ENCODE measurements at places on chromosomes 12 and 14. TPM values are rescaled to one million over a fixed set of nuclear protein-coding genes. Genes with fewer than 3 reads are reported as not detected.
A peak's percentile ranks its signal among the peaks of the same experiment; 100 is the strongest.

LRP1 gene
- total RNA-seq = 14.8 TPM

RPL10L gene
- total RNA-seq = not detected

DPF3 gene
- total RNA-seq = not detected

CD163 gene
- total RNA-seq = not detected

SALL2 gene
- 3.0 TPM for total RNA-seq

AQP6 gene
- not detected for total RNA-seq

CCDC177 gene
- not detected for total RNA-seq

FOXG1 gene
- not detected for total RNA-seq

GRCh38 chr12:70154960-70155589 lies 88.2 kb upstream of the CNOT2 start:
- no peaks in the 10 kb centered on the region for H3K36me3 ChIP-seq
- no peak overlapping the region for H3K4me3 ChIP-seq
- H3K27me3 ChIP-seq = no peaks in the 10 kb centered on the region
- H3K27ac ChIP-seq = no peak overlapping the region

GRCh38 chr14:31902002-31902401 lies 175.1 kb upstream of the ARHGAP5 start:
- H3K27me3 ChIP-seq = no peaks in the 10 kb centered on the region
- no peak for DNase-seq
- H3K36me3 ChIP-seq = no peaks in the 10 kb centered on the region
- H3K4me3 ChIP-seq = no peak overlapping the region
- no peaks in the 10 kb centered on the region for H3K4me1 ChIP-seq

DNA sequence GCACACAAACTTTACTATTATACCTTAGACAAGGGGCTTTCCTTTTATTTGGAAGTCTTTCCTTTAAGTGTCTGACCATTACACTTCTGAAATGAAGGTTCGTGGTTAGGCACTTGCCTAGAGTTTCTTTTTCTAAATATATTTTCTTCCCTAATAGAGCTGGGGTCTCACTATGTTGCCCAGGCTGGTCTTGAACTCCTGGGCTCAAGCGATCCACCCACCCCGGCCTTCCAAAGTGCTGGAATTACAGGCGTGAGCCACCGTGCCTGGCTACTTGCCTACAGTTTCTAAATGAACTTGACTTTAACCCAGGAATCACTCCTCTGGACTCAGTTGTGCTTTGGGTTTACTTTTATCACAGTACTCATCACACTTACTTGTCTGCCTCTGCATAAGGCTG lies 57.6 kb downstream of the PEBP1 start:
- H3K4me3 ChIP-seq = no peak overlapping the region
- peaks cover 10% of the 10 kb centered on the region for H3K36me3 ChIP-seq
- no peaks in the 10 kb centered on the region for H3K4me1 ChIP-seq
- no peaks in the 10 kb centered on the region for H3K27me3 ChIP-seq
- no peak overlapping the region for H3K27ac ChIP-seq

- no peak overlapping the region for H3K27ac ChIP-seq
- no peaks in the 10 kb centered on the region for H3K36me3 ChIP-seq
- no peaks in the 10 kb centered on the region for H3K27me3 ChIP-seq
- H3K4me1 ChIP-seq = no peaks in the 10 kb centered on the region
- no peak overlapping the region for H3K4me3 ChIP-seq
Measured at GRCh38 chr14:65396082-65396910, 16.2 kb upstream of the FUT8 start.

DNA sequence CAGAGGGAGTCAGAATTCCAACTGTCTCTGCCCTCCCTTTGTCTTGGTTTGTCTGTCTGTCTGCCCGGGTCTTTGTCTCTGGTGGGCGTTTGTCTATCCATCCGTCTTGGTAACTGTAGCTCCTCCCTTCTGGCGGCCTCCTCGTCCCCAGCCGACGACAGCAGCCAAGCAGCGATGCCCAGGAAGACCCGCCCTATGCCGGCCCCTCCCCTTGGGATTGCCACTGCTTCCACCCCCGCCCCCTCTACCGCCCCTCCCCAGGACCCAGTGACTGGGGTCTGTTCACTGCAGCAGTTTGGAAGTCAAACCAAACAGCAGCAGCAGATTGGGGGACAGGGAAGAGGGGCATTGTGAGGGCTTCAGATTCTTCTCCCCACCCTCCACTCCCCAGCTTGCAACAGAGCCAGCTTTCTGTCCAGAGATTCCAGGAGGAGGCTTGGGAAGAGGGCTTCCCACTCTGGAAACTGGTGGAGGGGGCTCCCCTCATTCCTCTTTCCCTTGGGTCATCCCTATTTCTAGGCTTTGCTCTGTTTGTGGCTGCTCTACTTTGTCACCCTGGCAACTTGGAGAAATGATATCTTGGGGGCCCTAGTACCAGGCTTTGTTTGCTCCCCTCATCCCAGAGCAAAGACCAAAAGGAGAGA lies 2.4 kb upstream of the RARG start:
- peaks cover 45% of the 10 kb centered on the region for H3K4me1 ChIP-seq
- DNase-seq = no peak
- H3K27ac ChIP-seq = no peak overlapping the region
- H3K27me3 ChIP-seq = no peaks in the 10 kb centered on the region
- H3K36me3 ChIP-seq = no peaks in the 10 kb centered on the region

GRCh38 chr14:65261946-65262345 lies 150.6 kb upstream of the FUT8 start:
- DNase-seq = no peak
- H3K36me3 ChIP-seq = no peaks in the 10 kb centered on the region
- H3K27me3 ChIP-seq = no peaks in the 10 kb centered on the region
- H3K27ac ChIP-seq = no peak overlapping the region
- H3K4me1 ChIP-seq = no peaks in the 10 kb centered on the region

- peaks cover 24% of the 10 kb centered on the region for H3K36me3 ChIP-seq
- peaks cover 42% of the 10 kb centered on the region for H3K4me1 ChIP-seq
- H3K4me3 ChIP-seq = no peak overlapping the region
Measured at GRCh38 chr12:54409267-54409666, 9.8 kb downstream of the ITGA5 start.

GRCh38 chr12:12454315-12454714 lies 97.4 kb downstream of the BORCS5 start:
- no peak for DNase-seq
- H3K27ac ChIP-seq = no peak overlapping the region
- H3K4me3 ChIP-seq = no peak overlapping the region
- H3K4me1 ChIP-seq = no peaks in the 10 kb centered on the region
- H3K27me3 ChIP-seq = no peaks in the 10 kb centered on the region

DNA sequence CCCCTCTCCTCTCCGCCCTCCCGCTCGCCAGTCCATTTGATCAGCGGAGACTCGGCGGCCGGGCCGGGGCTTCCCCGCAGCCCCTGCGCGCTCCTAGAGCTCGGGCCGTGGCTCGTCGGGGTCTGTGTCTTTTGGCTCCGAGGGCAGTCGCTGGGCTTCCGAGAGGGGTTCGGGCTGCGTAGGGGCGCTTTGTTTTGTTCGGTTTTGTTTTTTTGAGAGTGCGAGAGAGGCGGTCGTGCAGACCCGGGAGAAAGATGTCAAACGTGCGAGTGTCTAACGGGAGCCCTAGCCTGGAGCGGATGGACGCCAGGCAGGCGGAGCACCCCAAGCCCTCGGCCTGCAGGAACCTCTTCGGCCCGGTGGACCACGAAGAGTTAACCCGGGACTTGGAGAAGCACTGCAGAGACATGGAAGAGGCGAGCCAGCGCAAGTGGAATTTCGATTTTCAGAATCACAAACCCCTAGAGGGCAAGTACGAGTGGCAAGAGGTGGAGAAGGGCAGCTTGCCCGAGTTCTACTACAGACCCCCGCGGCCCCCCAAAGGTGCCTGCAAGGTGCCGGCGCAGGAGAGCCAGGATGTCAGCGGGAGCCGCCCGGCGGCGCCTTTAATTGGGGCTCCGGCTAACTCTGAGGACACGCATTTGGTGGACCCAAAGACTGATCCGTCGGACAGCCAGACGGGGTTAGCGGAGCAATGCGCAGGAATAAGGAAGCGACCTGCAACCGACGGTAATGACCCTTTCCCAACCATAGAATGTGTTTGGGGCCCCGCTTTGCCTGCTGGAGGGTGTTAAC lies 615 bp downstream of the CDKN1B start:
- H3K4me1 ChIP-seq = peaks cover 35% of the 10 kb centered on the region
- DNase-seq = peak; percentile 22
- peaks cover 36% of the 10 kb centered on the region for H3K36me3 ChIP-seq

DNA sequence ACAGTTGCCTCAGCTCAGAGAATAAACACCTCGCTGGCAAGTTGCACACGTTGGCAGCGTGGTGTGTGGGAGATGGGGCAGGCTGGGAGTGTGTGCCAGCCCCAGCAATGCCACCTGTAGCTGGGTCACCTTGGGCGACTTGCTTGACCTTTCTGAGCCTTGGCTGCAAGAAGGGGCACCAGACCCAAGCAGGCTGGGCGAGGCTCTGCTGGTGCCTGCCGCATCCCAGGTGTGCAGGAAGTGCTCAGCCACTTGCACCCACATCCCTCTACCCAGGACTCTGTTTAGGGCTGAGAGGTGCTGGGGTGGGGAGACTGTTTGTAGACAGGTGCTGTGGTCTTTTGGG lies 629 bp downstream of the FAM181A start:
- H3K27ac ChIP-seq = no peak overlapping the region
- no peak for DNase-seq
- no peaks in the 10 kb centered on the region for H3K4me1 ChIP-seq
- no peaks in the 10 kb centered on the region for H3K27me3 ChIP-seq
- H3K4me3 ChIP-seq = no peak overlapping the region
- no peaks in the 10 kb centered on the region for H3K36me3 ChIP-seq

DNA sequence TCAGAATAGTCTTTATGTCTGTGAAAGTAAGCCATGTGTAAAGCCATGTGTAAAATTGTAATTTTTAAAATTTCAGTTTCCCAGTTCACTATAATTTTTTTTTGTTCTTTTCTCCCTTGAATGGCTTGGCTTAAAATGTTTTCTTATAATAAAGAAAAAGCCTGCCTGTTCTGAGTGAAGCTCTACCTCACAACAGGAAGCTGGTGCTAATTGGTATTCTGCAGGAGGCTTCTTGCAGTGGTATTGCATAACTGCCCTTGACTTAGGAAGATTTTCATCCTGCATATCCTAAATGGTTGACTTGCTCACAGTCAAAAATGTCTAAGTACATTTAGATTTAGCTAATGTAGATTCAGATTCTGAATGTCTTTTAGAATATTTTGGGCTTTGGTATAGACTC lies 49.5 kb downstream of the ATP2A2 start:
- no peak overlapping the region for H3K27ac ChIP-seq
- H3K36me3 ChIP-seq = peaks cover 29% of the 10 kb centered on the region
- DNase-seq = no peak
- no peaks in the 10 kb centered on the region for H3K27me3 ChIP-seq
- H3K4me3 ChIP-seq = no peak overlapping the region

DNA sequence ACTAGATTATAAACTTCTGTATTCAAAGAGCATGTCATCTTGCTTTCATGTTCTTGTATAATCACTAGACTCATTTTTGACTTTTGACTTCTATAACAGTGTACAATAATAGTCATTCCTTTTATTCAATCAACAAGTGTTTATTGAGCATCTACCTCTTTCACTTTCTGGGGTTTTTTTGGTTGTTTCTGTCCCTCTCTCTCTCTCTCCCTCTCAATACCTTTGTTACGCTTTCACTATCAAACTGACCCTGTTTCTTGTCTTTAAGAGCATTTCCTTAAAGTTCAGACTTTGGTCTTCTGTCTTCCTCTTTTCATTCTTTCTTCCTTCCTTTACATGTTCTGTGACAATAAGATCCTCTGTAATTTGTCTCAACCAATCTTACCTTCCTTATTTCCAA lies 49.5 kb downstream of the GPR137C start:
- no peaks in the 10 kb centered on the region for H3K36me3 ChIP-seq
- no peak overlapping the region for H3K27ac ChIP-seq
- DNase-seq = no peak
- H3K4me1 ChIP-seq = no peaks in the 10 kb centered on the region

- H3K4me3 ChIP-seq = no peak overlapping the region
- no peak for DNase-seq
- H3K4me1 ChIP-seq = no peaks in the 10 kb centered on the region
Measured at GRCh38 chr12:48279601-48280000, 71.1 kb downstream of the ZNF641 start.

DNA sequence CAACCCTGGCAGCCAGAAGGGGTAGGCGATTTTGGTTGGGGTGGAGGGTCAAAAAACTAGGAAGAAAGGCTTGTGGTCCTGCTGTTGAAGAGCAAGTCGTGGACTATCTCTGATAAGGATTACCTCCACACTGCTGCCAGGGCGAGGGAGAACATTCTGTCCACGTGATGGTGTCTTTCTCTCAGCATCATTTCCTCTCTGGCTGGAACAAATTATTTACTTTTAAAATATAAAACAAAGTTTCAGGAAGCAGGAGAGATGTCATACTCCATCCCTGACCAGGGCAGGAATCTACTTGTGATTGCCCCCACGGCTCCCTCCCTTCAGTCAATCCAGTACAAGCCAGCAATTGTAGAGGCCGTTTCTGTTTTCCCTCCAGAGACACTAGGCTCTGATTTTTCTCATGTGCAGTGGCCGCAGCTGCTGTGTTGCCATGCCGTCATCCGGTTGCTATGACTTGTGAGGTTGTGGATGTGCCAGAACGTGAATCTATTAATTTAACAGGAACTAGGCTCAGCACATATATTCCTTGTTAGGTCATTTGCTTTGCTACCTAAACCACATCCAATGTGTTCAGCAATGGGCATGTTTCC lies 61.5 kb upstream of the PTGR2 start:
- no peaks in the 10 kb centered on the region for H3K36me3 ChIP-seq
- no peaks in the 10 kb centered on the region for H3K27me3 ChIP-seq
- no peak overlapping the region for H3K4me3 ChIP-seq
- no peak for DNase-seq
- H3K27ac ChIP-seq = no peak overlapping the region

- H3K36me3 ChIP-seq = no peaks in the 10 kb centered on the region
- H3K4me3 ChIP-seq = no peak overlapping the region
- H3K27ac ChIP-seq = no peak overlapping the region
- no peaks in the 10 kb centered on the region for H3K27me3 ChIP-seq
Measured at GRCh38 chr12:104680491-104680890, 223.7 kb downstream of the CHST11 start.

GRCh38 chr12:92938018-92938417 lies 8.9 kb upstream of the EEA1 start:
- H3K27me3 ChIP-seq = no peaks in the 10 kb centered on the region
- H3K4me1 ChIP-seq = no peaks in the 10 kb centered on the region
- H3K4me3 ChIP-seq = no peak overlapping the region
- DNase-seq = no peak

DNA sequence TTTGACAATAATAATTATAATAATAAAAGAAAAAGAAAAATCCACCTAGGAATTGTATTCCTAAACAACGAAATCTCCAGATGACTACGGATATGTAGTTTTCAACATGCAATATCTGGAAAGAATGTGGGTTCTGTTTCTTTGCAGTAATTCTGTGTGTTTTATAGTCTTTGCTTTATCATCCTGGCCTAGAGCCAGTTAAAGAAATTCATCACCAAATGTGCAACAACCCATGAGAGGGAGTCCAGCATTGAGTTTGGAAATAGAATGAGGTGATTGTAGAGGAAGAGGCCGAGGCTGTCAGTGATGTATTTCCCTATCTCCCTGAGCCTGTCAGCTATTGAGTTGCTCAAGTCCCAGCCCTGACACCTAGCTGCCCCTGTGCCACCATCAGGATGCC lies 200.5 kb upstream of the DCN start:
- H3K27me3 ChIP-seq = no peaks in the 10 kb centered on the region
- no peaks in the 10 kb centered on the region for H3K36me3 ChIP-seq
- DNase-seq = no peak
- H3K4me1 ChIP-seq = no peaks in the 10 kb centered on the region
- H3K4me3 ChIP-seq = no peak overlapping the region

GRCh38 chr14:49971156-49972130 lies 78.6 kb downstream of the ARF6 start:
- peak; percentile 94 for DNase-seq
- H3K4me3 ChIP-seq = peak overlapping the region; percentile 40
- peak overlapping the region; percentile 74 for H3K27ac ChIP-seq

Data from naive thymus-derived CD4-positive, alpha-beta T cell (primary cell).